Activated CD4-positive, alpha-beta memory T cell treated with anti-CD3 and anti-CD28 coated beads, Interleukin-2, amount 10 ng/mL, durations not matched to agents 7 days and 5 days (primary cell): ENCODE measurements at places on chromosomes 13 and 19. TPM values are rescaled to one million over a fixed set of nuclear protein-coding genes. Genes with fewer than 3 reads are reported as not detected.
A peak's percentile ranks its signal among the peaks of the same experiment; 100 is the strongest.

DNA sequence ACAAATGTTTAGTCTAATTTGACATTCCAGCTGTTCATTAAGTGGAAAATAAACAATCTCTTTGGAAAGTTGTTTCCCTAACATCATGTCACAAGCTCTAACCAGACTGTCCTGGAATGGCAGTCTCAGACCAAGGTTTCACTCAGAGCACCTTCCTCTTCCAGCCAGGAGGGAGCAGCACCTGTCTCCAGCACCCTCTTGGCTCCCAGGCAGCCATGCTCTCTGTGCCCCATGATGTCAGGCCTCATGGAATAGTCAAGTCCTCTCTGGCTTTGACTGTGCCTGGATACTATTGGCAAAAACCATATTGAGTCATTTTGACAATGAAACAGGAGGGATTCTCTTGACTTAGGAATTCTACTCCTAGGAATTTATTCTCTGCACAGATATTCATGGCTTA is 171.4 kb downstream of the OXGR1 start:
- DNase-seq, result no peak

DNA sequence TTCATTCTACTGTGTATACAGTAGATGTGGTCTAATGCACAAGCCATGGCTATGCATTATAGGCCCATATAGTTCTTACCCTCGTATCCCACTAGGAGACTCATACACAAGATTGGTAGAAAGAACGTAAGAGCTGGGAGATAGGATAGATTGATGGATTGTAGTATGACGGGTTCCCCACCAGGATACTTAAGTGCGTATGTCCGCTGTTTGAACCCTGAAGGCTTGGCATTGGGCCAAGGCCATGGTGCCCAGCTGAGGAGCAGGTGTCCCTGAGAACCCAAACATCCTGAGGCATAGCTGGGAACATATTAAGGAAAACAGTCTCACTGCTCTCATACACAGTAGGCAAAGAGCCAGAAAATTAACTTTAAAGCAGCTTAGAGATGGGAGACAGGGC is 617.5 kb upstream of the KLF12 start:
- no peak for DNase-seq

DNA sequence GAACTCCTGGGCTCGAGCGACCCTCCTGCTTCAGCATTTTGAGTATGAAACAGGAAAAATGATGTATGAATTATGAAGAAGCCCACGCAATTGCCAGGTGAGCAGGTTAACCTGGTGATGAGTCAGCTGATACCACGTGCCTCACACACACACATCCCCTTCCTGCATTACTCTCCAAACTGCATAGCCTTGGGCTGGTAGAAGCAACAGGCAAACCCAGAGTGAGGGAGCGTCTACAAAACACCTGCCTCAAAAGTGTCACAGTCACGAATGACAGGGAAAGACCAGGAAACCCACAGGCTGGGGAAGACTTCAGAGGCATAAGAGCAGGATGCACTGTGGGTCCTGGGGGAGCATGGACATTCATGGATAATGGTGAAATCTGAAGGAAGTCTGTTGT is 192.8 kb upstream of the IRS2 start:
- DNase-seq, result no peak

- DNase-seq, result no peak
These were observed 790.9 kb upstream of the ARGLU1 start for GRCh38 chr13:107358866-107359265.

- DNase-seq, result no peak
These were observed 25.8 kb upstream of the CYP2S1 start for GRCh38 chr19:41166944-41167804.

- no peak for DNase-seq
These were observed 22.6 kb downstream of the ATP8B3 start for GRCh38 chr19:1789261-1790041.

DNA sequence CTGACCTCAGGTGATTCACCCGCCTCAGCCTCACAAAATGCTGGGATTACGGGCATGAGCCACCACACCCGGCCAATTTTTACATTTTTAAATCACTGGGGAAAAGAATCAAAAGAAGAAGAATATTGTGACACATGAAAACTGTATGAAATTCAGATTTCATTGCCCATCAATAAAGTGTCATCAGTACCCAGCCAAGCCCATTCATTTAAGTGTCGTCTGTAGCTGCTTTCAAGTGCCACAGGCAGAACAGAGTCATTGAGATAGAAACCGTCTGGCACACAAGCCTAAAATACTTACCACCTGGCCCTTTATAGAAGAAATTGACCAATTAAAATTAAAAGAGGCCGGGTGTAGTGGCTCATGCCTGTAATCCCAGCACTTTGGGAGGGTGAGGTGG is 15.3 kb downstream of the COLGALT1 start:
- no peak for DNase-seq

DNA sequence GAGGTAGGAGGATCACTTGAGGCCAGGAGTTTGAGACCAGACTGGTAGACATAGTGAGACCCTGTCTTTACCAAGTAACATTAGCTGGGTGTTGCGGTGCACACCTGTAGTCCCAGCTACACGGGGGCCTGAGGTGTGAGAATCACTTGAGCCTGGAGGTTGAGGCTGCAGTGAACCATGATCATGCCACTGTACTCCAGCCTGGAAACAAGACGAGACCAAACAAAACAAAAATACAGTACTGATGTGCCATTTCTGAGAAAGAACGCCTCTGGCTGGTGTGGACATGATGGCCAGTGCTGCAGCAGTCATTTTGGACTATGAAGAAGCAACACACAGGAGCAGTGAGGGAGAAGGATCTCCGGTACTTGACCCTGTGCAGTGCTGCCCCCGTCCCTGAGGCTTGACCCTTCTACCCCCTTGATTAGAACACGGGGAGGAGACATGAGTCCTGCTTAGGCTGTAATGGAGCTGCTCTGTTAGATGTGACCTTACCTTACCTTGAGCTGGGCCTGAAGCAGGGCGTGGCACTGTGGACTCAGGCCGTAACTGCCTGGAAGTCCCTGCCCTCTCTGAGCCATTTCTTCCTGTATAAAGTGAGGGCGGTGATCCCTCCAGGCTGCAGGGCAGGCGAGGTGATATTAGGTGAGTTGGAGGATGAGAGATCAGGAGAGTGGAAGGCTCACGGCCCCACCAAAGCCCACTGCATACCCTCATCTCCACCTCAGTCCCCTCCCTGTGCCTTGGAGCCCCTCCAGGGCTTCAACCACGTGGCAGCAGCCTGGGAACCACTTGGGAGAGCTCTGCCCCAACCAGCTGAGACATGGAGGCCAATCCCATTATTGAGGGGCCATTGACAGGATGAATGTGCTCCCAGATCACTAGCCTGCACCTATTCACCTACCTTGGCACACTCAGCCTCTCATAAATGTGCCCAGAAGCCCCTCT is 5.9 kb downstream of the RPL18A start:
- DNase-seq, result no peak

DNA sequence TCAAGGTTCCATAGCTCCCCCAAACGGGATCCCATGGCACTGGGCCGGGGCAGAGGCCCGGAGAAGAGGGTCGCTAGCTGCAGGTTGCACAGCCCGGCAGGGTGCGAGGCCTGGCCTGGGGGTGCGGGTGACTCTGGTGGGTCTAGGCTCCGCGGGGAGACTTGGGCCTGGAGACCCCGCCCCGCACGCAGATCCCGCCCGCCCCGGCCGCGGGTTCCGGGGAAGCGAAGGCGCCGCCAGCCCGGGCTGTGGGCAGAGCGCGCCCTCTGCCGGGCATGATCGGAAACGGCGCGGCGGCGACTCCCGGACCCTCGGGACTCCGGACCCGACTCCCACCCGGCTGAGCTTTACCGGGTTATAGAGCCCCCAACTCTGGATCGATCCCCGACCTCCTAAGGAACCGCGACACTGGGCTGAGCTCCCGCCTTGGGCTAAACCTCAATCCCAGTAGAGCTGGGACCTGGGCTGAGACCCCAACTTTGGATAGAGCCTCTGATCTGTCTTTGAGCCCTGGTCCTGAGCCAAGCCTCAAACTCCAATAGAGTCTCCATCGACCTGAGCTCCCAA is 3.1 kb upstream of the TNFAIP8L1 start:
- peak; percentile 81 for DNase-seq

DNA sequence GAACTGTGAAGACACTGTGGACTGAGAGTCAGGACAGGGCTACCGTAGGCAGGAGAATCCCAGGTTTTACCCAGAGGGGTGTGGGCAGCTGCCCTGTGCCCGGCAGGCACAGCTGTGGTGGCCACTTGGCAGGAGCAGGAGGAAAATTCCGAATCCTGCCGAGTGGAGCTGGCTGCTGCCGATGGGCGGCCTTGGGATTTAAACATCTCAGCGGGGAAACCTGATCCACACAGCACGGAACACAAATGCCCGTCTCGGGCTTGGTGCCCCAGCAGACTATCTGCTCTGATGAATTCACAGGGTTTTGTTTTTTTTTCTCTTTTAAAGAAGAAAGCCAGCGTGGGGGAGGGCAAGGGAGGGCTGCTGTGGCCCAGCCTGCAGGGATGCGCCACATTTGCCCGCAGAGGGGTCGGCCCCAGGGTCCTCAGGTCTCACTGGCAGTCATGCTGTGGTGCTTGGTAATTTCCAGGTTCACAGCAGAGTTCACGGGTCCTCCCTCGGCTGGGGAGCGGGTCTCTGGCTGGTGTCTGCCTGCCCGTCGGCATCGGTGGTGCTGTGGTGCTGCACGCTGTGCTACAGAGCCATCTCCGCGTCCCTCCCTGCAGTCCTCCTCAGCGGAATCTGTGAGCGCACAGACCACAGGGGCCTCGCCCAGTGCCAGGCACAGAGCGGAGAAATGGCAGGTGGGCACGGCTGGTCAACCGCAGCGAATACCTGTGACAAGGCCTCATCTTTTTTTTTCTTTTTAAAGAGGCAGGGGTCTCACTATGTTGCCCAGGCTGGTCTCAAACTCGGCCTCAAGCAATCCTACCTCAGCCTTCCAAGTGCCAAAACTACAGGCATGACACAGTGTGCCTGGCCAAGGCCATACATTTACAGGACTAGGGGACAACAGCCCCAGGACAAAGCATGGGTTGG is 28.1 kb downstream of the MPND start:
- no peak for DNase-seq

The PALM3 gene
- not detected for total RNA-seq

DNA sequence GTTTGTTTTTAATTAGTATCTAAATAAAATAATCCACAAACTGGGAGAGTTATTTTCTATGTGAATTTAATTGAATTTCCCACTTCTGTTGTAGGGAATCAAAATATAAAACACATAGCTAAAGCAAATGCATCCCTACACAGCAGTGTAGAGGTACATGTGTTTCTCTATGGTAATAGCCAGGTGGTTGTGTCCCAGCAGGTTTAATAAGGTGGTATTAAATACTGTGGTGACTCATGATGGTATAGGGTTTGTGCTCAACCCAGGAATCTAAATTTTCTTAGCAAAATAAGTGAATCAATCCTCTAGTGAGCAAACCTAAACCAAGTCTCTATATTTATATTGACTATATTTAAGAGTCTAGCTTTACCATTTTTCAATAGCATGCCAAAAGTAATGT is 30.0 kb downstream of the PCDH9 start:
- no peak for DNase-seq

- DNase-seq, result no peak
These were observed 253.7 kb upstream of the RXFP2 start for GRCh38 chr13:31485651-31486051.

DNA sequence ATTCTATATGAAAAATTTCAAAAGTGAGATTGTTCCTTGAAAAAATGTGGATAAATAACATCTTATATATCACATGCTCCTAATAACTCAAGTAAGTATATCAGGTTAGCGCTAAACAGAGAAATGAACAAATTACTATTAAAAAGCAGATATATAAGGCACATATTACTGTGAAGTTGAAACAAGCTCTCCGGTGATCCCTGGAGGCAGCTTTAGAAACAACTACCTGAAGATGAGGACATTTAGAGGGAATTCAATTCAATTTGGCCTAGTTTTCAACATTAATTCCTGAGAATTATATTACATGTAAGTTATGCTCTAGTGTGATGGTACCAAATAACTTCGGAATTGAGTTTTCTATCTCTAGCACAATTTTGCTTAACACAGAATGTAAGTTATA is 1373.6 kb upstream of the SPRY2 start:
- no peak for DNase-seq

The MYBPC2 gene
- 0.33 TPM for total RNA-seq
